ENCODE measurements at places on chromosomes 4 and X. TPM values are rescaled to one million over a fixed set of nuclear protein-coding genes. Genes with fewer than 3 reads are reported as not detected.

DNA sequence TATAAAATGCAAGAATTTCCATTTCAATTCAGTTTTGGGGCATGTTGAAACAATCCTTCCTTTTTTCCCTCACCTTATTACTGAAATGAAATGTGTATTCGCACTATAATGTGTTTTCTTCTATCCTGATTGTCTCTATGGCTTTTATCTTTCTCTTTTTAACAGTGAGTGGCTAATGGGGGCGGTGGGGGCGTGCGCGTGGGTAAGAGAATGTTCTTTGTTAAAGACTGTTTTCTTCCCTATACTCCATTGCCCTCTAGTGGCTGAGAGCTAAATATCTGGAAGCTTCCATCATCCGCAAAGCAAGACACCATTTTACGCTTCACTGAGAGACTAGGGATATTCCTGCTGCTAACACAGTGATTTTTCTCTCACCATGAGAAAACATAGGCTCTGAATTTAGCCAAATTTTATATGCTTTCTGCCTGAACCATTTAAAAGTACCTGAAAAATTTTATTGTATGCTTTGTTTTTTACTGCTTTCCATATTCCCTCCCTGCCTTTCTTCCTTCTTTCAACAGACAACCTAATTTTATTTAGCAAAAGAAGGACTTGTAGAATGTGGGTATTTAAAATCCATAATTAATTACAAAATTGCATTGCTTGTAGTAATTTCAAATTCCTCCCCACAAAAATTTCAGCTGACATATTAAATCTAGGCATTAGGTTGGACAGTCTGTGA is 194.0 kb downstream of the GASK1B start:
- peak; percentile 80 for DNase-seq

GRCh38 chr4:106312377-106312776 is 3.6 kb downstream of the TBCK start:
- peak; percentile 77 for DNase-seq

DNA sequence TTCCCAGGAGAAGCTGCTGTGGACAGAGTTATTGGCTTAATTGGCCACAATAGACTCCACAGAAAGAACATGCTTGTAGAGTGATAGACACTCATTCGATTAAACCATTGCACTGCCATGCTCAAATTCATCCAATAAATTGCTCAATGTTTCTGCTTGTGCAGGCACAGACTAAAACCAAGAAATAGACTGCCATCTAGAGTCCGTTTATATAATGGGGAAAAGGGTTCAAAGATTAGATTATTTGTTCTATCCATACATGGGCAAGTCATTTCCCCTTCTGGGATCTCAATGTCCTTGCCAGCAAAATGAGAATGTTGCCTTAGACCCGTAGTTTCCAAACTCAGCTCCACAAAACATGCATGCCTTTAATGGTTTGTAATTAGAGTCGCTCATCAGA is 8.7 kb downstream of the SMIM10 start:
- DNase-seq: peak; percentile 71

DNA sequence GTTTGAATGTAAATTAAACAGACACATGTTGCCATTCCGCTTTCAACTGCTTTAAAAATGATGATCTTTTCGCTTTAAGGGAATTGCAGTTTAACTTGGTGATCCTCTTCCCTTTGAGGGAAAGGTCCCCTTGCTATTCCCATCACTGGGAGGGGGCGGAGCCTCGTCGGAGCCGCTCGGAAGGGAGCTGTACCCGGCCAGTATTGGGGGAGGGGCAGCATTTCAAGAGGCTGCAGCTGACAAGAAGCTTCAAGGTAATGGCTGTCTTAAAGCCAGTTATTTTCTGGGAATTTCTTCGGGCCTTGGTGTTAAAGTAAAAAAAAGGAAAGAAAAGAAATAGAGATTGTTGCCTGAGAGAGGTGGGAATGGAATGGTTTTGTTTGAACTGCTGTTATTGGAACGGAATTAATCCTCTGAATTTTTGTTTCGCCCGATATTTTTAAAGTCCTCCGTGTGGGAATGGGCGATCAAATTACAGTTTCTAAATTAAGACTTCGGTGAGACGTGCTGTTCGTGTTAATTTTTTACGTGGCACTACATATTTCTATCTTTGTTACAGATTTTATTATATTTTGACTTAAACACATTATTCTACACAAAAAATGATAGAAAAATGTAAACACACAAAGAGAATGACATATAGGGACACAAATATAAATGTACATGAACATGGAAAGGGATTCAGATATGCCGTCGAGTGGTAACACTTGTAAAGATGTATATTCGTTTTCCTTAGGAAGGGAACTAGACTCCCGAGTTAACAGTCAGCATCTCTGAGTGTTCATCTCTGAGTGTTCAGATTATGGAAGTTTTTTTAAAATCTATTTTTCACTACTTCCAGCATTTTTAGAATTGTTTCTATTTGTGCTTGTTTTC is 9.2 kb downstream of the PWWP3B start:
- DNase-seq: no peak

DNA sequence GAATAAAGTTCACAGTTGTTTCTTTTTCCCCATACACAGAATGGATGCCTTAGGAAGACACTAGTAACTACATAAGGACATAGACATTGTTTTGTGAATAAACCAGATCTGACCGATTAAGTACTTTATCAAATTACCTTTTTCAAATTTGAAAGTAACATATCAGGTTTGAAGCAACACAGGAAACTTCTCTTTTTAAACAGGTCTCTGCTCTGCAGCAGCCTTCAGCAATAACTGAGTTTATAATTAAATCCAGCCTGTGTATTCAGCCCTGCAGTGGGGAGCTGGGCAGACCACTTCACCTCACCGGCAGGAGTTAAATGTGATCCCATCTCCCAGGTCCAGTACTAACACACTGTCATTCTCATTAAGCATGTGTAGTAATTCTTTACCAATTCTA is 68.3 kb upstream of the ATOH1 start:
- DNase-seq: no peak

Gene ARHGAP4
- total RNA-seq: 0.27 TPM

Gene TENM3
- 6.3 TPM for total RNA-seq

DNA sequence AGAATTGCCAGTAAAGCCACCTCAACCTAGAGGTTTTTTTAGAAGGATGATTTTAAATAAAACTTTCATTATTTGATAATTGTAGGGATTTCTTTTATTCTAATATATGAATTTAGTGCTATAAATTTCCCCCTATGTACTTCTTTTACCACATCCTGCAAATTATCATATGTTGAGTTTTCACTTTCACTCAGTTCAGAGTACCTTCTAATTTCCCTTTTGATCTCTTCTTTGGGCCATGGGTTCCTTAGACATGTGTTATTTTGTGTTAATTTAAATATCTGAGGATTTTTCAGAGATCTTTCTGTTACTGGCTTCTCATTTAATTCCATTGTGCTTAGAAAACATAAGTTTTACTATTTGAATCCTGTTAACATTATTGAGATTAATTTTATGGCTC is 6.1 kb downstream of the BEX2 start:
- DNase-seq: no peak

DNA sequence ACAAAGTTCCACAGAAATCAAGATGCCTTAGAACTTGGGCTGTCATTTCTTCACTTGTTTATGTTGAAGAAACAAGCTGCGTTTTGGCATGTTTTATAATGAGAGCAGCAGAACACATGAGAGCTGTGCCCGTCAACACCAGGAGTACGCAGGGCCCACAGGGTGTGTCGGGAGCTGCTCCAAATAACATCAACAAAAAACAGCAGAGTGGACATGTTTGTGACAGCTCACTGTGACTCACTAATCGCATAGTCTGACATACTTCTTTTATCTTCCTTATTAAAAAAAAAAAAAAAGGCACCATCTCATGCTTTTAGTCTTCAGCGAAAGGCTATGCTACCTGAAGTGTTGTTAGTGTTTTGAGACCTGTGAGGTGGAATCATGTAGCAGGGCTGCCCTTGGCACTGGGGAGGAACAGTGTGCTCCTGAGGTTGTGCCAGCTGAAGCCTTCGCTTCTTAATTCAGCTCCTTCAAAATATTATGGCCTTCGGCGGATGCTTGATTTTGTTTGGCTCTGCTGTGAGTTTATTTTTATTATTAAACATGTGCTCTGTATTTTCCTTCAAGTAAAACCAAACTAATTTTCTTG is 32.8 kb downstream of the FHDC1 start:
- no peak for DNase-seq

- DNase-seq: no peak
Measured at GRCh38 chr4:166315721-166316467, 442.9 kb downstream of the TLL1 start.

DNA sequence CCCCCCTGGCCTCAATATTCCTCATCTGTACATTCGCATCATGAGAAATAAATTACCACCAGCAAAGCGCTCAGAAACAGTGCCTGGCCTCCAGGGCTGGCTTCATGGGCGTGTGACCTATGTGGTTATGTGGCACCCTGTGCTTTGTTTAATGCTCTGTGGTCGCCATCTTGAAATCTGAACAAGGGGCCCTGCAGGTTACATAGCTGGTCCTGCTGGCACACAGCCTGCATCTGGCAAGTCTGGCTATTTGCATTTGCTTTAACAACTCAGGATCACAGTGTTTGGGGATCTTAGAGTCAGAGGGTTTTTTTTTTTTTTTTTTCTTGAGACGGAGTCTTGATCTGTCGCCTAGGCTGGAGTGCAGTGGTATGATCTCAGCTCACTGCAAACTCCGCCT is 9.9 kb downstream of the FOXP3 start:
- DNase-seq: no peak
